NCI-H446 (cell line): ENCODE measurements at places on chromosomes 4 and X.

- no peak for DNase-seq
Observed at GRCh38 chr4:115428455-115428854, 315.0 kb upstream of the NDST4 start.

GRCh38 chrX:31670245-31670644, 598.4 kb upstream of the FTHL17 start:
- no peak for DNase-seq

GRCh38 chr4:132592340-132592739, 556.8 kb upstream of the PCDH10 start:
- no peak for DNase-seq

DNA sequence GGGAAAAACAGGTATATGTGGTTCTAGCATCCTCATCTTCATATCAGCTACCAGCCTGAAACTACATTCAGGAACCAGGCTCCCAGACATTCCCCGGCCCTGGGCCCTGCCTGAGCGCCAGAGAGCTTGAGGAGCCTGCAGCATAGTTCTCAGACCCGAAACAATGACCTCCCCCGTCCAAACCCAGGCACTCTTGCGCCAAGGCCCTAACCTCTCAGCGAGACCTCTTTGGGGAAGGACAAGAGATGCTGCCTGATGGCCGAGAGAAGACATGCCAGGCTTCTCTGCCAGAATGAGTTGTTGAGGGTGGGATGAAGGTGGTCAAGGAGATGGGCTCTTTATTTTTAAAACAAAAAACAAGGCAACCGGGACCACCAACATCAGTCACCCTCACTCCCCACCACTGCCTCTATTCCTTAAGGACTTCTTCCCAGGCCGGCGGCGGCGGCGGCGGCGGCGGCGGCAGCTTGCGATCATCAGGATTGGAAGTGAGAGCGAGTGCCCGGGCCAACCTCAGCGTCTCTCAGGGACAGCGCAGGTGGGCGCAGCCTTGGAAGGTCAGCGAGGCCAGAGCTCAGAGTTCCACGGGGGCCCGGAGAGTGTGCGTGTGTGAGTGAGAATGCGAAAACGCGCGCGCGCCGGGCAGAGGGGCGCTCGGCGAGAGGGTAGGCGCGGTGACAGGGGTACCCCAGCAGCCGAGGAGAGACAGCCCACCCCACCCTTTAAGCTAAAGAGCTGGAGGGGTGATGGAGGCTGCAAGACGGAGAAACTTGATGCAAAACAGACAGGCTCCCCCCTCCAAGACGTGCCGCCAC, 601 bp downstream of the INPP4B start:
- no peak for DNase-seq

- no peak for DNase-seq
Observed at GRCh38 chr4:187962926-187963325, 32.6 kb upstream of the ZFP42 start.

DNA sequence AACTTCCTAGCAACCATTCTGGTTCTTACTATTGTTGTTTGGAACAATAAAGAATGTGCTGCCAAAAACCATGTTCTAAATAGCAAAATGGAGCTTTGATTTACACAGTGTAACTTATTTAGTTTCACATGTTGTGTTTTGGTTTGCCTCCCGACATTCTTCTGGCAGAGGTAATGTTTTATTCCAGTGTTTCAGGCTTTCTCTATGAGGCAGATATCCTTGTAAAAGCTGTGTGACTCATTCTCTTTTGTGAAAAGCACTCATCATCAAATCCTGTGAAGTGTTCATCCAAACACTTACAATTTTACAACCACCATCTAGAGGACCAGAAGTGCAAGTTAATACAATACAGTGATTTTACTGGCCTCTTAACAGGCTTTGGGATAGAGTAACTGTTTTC, 219.0 kb upstream of the GIMD1 start:
- DNase-seq, result no peak

DNA sequence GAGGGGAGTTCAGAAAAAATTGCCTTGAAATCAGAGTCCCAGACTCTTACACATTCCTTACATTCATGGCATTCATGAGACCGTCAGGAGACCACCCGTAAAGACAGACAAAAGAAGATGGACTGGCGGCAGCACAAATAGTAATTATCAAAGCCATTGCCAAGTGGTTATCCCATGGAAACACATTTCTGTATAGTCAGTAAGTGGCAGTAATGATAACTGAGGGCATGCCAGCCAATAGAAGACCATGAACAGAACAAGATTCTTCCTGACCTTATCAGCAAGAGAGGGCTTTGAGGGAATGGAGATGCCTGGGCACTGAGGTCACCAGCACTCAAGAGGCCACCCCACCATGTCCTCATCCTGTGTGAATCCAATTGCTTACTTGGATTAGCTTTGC, 121.7 kb upstream of the HCCS start:
- no peak for DNase-seq

DNA sequence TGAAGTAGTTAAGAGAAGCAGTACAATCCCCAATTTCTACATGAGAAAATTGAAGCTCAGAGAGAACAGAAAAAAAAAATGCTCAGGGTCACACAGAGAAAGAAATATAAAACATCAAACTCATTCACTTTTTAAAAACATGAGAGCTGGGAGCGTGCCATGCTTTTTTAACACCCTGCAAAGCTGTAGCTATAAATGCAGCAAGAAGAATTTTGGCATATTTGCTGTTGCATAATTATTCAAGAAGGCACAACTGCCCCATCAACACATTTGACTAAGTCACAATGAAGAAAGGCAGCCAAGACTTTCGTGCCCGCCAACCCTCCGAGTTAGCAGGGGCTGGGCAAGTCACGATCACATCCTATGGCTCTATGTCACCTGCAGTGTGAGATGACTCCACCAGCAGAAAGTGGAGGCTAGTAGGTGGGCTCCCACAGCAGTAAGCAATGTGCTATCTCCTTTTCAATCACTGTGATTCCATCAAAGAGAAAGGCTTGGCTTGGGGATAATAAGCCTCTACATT, 214.8 kb downstream of the DHX15 start:
- DNase-seq, result no peak
